ENCODE measurements at places on chromosomes 12 and 14.

- DNase-seq, result no peak
Measured at GRCh38 chr14:61551384-61551783, 143.9 kb upstream of the HIF1A start.

- DNase-seq, result no peak
Measured at GRCh38 chr14:72616294-72616693, 277.6 kb downstream of the DPF3 start.

DNA sequence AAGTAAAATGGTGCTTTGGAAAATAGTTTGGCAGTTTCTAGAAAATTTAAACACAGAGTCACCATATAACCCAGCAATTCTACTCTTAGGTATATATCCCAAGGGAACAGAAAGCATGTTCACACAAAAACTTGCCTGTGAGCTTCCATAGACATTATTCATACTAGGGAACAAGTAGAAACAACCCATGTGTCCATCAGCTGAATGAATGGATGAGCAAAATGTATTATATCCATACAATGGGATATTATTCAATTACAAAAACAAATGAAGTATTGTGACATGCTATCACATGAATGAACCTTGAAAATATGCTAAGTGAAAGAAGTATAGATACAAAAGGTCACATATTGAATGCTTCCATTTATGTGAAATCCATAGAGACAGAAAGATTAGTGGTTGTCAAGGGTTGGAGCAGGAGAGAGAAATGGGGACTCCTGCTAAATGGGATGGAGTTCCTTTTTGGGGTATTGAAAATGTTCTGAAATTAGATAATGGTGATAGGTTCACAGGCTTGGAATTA is 7.9 kb downstream of the SLC10A1 start:
- no peak for DNase-seq

DNA sequence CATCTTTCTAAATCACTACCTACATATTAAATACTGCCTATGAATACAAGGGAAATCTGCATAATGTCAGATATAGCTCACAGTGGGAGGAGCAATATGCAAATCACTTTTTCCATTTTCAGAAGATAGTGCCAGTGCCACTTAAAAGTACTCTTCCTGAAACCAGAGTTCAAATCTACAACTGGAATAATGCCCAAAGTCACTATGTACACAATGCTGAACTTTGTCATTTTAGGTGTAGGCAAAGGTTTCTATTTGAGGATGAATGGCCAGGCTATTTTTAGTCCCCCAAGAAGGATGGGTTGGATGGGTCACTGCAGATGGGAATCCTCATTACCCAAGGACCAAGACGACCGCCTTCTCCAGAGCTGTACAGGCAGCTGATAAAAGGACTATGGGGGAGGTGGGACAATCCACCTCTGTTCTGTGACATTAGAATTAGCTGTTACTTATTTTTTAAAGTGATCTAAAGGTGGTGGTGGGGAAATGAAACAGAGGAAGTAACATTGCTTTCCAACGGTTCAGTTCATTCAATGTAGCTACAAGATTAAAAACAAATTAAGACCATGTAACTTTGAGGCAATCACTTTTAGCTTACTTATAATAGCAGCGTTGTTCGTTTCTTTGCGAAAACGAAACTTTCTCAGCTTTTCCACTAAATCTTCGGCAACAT is 5.6 kb downstream of the GMFB start:
- no peak for DNase-seq

- DNase-seq, result no peak
Measured at GRCh38 chr12:52019113-52019770, 12.5 kb downstream of the TAMALIN start.

DNA sequence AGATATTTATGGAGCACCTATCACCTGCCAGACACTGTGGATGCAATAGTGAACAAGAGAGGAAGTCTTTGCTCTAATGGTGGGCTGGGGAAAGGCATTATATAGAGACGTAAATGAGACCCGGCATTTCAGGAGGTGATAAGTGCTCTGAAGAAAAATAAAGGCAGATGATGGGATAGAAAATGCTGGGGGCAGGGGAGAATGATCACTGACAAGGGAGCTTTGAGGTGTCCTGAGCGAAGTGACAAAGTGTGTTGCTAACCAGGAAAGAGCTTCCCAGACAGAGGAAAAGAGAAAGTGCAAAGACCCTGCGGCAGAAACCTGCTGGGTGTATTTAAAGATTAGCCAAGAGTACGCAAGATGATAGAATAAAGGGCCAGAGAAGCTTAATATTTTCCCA is 1096.1 kb downstream of the BCL11B start:
- no peak for DNase-seq

GRCh38 chr14:88592031-88592430 is 29.2 kb downstream of the ZC3H14 start:
- no peak for DNase-seq

DNA sequence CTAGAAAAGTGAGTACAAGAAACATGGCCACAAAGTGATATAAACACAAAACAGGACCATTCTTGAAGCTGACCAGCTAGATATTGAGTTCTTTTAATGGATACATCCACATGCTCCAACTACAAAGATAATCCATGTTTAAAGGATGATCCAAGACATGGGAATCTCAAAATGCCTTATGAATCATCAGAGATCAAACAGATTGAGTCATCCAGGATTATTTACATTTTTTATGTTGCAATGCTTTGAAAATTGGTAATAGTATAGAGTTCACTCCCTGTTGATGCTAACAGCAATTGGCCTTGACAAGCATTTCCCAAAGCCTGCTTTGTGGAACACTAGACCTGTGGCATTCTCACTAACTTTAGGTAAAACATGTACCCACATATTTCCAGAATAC is 293.0 kb upstream of the TBX3 start:
- no peak for DNase-seq

- no peak for DNase-seq
Measured at GRCh38 chr14:53209370-53209769, 56.2 kb upstream of the DDHD1 start.

GRCh38 chr12:69151254-69151764 is 88.1 kb upstream of the CPSF6 start:
- no peak for DNase-seq

DNA sequence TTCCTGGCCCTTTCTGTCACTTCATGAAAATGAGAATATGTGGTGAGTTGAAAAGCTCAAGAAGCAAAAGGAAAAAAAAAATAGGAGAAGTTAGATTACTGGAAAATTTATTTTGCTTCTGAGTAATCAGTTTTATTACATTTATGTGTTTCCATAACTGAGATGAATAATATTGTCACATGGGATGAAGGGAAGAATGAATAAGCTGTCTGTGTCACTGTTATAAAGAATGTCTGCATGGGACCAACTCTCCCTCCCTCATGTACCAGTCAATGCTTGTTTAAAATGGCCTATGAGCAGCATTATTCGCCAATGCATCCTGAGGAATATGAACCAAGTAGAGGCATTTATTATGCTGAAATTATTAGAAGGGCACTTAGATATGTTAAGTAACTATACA is 246.3 kb downstream of the PRKD1 start:
- no peak for DNase-seq

- DNase-seq, result no peak
Measured at GRCh38 chr12:10234562-10234961, 21.9 kb downstream of the GABARAPL1 start.

- no peak for DNase-seq
Measured at GRCh38 chr14:75322746-75323145, 44.1 kb downstream of the FOS start.

DNA sequence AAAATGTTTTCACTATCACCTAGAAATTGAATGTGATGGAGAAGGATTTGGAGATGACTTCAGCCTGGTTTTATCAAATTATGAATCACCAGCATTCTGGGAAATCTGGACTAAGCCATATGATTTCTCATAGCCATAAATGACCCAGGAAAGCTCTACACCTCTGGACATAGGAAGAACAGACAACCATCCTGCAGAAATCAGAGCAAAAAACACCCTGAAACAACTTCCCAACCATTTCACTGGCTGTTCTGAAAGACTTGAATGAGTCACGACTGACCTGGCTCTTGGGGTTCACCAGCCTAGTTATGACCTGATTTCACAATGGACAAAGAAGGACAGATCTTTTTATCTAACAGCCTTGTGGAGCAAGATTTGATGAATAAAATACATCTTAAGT is 123.8 kb downstream of the KCNH5 start:
- no peak for DNase-seq

DNA sequence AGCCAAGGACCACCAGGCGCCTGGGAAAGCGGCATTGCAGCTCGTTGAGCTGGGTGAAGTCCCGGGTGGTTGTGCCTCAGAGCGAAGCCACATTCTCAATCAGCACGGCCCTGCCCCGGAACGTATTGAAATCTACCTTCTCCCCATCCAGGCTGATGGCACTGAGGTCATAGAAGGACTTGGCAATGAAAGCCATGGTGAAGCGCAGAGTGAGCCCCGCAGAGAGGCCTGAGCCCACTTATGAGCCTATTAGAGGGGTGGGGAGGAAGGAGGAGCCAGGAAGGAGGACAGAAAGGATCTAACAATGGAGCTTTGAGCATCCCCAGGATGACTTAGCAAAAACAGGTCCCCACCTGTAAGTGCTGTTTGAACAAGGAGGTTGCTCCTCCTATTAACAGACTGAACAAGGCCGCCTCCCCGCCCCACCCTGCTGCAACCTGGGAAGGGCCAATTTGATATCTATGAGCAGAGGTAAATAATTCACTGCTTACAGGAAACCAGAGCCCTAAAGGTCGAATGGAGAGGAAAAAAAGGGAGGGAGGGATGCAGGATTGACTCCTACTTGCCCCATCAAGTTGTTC is at the start of gene GPX2:
GPX2 (minus strand) TSS at position 215 of the 581 bp plus-strand sequence; CDS start at position 196, 19 bp downstream.
- DNase-seq, result no peak

- no peak for DNase-seq
Measured at GRCh38 chr14:69484444-69485314, at the start of gene PLEKHD1. Gene PLEKHD1, plus strand, starts transcription at chr14:69484728. Its CDS starts 238 bp downstream, at chr14:69484966.

DNA sequence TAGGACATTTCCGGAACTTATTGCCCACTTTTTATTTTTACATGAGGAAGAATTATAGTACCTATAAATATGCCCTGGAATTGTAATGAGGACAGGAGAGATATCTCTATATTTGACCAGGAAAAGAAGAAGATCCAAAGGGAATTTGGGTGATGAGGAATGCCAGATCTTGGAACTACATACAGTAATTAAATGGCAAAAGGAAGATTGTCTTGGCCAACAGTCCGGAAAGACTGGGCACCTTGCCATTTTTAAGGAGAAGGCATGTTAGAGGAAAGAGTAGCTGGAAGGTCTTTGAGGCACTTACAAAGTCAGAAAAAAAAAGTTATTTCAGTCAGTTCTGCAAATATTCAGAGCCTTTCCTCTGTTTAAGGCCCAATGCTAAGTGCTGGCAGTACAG is 616.4 kb downstream of the MED13L start:
- DNase-seq, result no peak

DNA sequence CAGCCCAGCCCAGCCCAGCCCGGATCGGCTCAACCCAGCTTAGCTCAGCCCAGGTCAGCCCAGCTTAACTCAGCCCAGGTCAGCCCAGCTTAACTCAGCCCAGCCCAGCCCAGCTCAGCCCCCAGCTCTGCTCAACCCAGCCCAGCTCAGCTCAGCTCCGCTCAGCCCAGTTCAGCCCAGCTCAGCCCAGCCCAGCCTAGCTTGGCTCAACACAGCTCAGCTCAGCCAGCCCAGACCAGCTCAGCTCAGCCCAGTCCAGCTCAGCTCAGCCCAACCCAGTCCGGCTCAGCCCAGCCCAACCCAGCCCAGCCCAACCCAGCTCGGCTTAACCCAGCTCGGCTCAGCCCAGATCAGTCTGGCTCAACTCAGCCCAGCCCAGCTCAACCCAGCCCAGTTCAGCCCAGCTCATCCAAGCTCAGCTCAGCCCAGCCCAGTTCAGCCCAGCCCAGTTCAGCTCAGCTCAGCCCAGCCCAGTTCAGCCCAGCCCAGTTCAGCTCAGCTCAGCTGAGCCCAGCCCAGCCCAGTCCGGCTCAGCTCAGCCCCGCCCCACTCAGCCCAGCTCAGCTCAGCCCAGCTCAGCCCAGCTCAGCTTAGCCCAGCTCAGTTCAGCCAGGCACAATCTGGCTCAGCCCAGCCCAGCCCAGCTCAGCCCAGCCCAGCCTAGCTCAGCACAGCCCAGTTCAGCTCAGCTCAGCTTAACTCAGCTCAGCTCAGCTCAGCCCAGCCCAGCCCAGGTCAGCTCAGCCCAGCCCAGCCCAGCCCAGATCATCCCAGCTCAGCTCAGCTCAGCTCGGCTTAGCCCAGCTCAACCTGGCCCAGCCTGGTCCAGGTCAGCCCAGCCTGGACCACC is 331.7 kb downstream of the TMEM121 start:
- DNase-seq, result no peak

DNA sequence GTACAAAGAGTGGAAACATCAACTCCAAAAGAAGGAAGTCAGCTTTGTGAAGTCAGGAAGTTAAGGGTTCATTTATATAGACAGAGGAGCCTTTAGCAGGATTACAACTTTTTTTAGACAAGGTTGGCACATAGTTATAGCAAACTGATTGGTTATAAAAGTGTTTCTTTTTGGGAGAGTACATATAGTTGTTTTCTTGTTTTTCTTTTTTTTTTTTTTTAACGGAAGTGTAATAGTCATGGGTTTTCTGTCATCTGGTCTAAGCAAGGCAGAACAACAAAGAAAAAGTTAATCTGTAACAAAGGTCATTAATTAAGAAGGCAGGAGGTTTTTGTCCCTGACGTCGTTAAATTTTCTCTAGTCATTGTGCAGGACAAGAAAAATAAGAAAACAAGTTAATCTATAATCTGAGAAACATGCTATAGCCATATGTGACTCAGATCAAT is 13.0 kb upstream of the MFAP5 start:
- DNase-seq, result no peak

DNA sequence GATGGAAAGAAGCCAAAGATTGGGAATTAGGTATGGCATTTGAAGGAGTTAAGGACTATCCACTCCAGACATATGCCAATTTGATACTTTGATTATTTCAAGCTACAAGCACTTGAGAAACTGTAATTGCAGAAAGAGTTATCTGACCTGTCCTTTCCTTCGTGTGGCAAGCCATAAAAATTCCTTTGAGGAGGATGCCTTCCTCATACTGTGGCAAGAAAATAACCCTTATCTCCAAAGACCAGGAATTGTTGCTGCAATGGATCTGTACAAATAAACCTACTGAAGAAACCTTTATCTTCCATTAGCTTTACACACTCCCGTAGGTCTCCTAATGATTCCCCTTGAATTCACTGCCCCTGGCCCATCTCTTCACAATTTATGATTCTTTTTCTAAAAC is 165.1 kb upstream of the AMIGO2 start:
- no peak for DNase-seq

- DNase-seq, result no peak
Measured at GRCh38 chr12:87660987-87661774, 368.0 kb downstream of the C12orf50 start.

DNA sequence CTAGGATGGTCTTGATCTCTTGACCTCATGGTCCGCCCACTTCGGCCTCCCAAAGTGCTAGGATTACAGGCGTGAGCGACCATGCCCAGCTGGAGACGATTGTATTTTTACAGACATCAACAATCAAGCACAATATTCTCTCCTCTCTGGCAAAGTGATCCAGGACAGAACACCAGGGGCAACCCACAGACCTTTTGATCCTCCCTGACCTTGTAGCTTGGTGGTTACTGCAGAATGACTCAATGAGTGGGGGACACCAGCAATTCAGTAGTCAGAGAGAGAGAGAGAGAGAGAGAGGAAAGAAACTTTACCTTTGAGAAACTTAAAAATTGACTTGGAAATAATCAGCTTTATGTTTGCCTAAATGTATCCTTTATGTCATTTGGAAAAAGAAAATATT is 51.2 kb downstream of the DRAM1 start:
- no peak for DNase-seq

Measured in stimulated activated CD8-positive, alpha-beta memory T cell treated with anti-CD3 and anti-CD28 coated beads, Interleukin-2, amount 100 ng/mL, for 48 hours (primary cell).